NCI-H1417 treated with DMSO at 0.1 percent for 48 hours (cell line): ENCODE measurements at places on chromosomes 13 and 19.

DNA sequence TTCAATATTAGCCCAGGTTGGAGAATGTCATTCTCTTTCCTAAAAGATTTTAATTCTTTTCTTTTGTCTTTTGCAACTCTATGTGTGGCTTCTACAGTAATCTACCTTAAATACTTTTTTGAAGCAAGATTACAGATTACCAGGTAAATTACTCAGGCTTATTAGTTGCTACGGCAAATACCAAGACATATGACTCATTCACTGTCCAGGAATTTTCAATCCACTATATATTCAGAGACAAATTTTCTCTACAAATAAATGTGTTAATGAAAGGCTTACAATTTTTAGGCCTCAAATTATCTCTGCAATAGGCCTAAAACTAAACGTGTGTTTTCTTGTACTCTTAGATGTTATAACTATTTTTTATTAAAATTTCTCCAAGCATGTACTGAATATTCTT is 631.3 kb downstream of the DIAPH3 start:
- no peak for DNase-seq

GRCh38 chr13:114010401-114011101 is 36.7 kb upstream of the C13orf46 start:
- no peak for DNase-seq

DNA sequence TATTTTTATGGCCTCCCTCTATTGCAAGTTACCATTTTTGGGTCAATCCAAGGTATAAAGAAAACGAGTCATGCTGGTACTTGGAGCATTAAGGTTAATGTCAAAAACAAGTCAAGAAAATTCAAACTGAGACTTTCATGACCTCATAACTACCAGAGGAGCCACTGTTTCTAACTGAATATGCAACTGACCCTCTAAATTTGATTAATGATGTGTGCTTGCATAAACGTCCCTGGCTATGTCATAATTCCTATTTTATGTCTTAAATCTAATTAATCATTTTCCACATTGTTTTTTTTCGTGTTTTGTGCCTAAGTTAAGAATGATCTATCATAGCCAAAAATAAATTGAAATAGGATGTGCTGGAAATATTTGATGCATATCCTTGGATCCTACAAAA is 396.7 kb upstream of the GPC6 start:
- no peak for DNase-seq

GRCh38 chr19:39788244-39788643 is 9.6 kb downstream of the LEUTX start:
- DNase-seq: no peak

DNA sequence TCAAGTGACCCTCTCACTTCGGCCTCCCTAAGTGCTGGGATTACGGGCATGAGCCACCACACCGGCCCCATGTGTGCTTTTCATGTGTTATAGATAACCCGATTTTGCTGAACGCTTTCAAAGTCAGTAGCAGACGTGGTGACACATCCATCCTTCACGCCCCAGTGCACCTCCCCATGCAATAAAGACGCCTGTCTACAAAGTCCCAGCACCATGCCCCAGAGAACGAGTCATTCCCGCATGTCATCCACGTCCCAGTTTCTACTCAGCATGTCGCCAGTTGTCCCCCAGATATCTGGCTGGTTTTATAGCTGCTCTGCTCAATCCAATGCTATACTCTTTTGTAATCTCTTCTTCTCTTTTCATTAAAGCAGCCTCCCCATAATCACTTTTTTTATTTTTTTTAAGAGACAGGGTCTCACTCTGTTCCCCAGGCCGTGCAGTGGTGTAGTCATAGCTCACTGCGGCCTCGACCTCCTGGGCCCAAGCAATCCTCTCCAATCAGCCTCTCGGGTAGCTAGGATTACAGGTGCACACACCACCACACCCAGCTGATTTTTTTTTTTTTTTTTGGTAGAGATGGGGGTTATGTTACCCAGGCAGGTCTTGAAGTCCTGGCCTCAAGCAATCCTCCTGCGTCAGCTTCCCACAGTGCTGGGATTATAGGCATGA is 42.5 kb downstream of the DNM2 start:
- DNase-seq: no peak

DNA sequence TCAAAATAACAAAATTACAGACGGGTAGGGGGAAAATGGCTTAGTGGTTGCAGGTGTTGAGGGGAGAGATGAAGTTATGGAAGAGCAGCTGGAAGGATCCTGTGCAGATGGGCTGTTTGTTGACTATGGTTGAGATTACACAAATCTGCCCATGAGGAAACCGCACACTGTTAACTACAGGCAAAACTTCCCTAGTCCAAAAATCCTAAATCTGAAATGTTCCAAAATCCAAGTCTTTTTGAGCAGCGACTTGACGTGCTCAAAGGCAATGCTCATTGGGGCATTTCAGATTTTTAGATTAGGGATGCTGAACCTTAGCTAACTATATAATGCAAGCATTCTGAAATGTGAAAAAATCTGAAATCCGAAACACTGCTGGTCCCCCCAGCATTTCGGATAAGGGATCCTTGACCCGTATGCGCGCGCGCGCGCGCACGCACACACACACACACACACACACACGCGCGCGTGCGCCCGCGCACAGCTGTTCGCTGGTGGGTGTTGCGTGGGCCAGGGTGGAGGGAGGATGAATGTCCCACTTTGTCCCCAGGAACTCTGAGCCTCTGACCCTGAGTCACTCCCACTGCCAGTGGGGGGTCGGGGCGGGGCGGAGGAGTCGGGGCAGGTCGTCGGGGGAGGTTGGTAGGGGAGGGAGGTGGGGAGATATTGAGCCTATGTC is 6.8 kb downstream of the F2RL3 start:
- no peak for DNase-seq

- no peak for DNase-seq
Measured at GRCh38 chr13:114119196-114119595, 13.2 kb downstream of the RASA3 start.

GRCh38 chr13:43688227-43688907 is 98.4 kb downstream of the ENOX1 start:
- no peak for DNase-seq
